ENCODE measurements at places on chromosomes 1 and 21.
A peak's percentile ranks its signal among the peaks of the same experiment; 100 is the strongest.

DNA sequence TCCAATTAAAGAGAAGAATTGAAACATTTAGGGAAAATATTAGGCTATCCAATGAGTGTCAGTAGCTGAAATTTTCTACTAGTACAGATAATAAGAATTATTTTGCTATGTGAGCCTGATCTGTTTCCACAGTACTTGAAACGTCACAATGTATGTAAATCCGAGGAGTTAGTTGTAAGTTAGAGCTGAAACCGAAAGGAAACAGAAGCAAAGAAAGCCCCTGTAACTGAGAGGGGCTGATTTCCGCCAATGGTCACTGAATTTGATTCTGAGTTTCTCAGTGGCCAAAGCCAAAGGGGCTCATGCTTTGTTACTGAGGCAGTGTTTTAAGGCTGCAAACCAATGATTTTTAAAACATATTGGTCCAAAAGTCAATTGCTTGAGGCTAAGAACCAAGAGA lies 168.3 kb upstream of the DUSP10 start:
- DNase-seq: no peak

DNA sequence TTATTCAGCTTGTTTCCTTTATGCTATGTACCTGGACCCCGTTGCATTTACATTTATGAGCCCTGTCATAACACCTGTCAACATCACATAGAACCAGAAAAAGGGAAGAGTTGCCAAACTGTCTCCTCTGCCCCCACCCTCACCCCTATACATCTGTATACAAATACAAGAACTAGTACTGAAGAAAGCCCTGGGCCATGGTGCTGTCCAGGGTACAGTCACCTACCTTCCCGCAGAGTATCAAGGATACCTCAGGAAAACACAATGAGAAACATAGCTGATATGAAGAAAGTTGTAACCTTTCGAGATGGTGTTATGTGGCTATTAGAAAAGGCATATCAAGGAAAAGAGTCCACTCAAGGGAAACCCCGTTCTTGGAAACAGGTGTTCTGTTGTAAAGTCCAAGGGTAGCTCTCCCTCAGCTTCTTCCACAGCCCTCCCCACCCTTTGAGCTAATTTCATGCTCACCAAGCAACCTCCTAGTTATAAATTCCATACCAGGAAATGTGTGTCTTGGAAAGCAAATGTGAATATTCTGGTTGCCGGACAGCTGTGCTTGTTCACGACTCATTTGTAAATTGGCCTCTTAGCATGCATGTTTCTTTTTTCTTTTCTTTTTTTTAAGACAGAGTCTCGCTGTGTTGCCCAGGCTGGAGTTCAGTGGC lies 16.7 kb upstream of the AVPR1B start:
- no peak for DNase-seq

- DNase-seq: no peak
Observed at GRCh38 chr1:155691992-155692528, 3.2 kb downstream of the DAP3 start.

DNA sequence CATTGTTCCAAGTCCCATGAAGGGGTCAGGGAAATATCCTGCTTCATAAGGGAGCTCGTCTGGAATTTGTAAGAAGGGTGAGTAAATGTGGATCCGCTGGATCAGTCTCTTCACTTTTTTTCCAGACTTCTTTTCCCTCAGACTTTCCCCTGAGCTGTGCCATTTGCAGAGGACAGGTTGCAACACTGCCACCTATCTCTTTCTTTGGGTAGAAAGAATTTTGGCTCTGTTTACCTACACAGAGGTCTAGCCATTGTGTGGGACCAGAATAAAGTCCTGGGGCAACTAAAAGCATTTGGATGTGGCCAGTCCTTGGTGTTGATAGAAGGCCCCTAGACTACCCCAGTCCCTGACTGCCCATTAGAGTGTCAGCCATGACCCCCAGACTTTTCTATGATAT lies 1146.7 kb upstream of the PRMT6 start:
- no peak for DNase-seq

GRCh38 chr1:3736131-3736561 lies 16.1 kb upstream of the CCDC27 start:
- no peak for DNase-seq

DNA sequence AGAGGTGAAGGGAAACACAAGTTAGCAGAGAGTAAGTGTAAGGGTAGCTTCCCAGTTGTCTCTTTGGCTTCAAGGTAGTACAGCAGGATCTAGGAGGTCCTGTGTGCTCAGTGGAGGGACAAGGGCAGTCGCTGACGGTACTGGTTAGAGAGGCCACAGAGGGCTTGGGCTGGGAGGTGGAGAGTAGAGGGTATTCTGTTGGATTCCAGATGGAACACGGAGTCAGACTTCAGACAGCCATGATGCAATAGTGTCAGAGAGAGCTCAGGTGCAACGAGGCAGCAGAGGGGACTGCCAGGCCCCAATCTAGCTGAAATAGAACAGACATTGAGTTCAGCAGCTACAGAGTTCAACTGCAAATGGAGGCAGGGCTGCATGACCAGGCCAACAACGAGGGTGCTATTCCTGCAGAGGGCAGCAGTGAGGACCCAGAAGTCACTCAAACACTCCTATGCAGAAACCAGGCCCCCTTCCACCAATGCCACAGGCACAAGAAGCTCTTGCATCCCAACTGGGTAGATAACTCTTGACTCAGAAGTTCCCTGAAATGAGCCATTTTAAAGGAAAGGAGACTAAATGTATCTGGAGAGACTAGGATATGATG lies 325.0 kb upstream of the ESRRG start:
- DNase-seq: no peak

GRCh38 chr1:200354243-200354642 lies 55.6 kb downstream of the ZNF281 start:
- no peak for DNase-seq

DNA sequence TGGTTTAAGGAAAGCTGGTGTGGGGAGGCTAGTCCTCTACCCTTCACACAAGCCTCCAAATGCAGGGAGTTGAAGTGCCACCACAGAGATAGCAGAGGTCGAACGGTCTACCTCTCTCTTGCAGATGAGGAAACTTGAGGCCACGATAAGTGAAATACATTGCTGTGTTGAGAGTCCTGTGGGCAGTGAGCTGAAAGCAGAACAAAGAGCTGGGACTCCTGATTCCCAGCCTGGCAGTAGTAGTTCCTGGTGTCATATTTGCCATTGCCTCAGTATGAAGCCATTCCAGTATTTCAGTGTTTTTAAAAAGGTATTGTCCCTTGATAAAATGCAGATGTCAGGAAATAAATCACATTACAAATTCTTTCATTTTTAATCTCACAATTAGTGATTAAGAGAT lies 28.6 kb downstream of the AK4 start:
- DNase-seq: no peak

- no peak for DNase-seq
Observed at GRCh38 chr21:25826652-25827051, 91.9 kb downstream of the GABPA start.

DNA sequence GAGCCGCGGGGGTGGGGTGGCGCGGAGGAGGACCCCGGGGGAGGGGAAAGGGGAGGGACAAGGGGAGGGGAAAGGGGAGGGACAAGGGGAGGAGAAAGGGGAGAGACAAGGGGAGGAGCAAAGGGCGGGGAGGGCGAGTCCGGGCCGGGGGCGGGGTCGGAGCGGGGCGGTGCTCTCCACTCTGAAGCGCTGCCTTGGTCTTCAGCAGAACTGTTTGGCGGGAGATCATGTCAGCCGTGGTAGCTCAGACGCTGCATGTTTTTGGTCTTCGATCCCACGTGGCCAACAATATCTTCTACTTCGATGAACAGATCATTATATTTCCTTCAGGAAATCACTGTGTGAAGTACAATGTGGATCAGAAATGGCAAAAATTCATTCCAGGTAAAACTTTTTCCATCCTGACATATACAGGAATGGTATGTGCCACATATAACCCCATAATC lies 420 bp downstream of the CFAP57 start:
- peak; percentile 69 for DNase-seq

- DNase-seq: no peak
Observed at GRCh38 chr1:1982379-1983232, 21.0 kb downstream of the CFAP74 start.

DNA sequence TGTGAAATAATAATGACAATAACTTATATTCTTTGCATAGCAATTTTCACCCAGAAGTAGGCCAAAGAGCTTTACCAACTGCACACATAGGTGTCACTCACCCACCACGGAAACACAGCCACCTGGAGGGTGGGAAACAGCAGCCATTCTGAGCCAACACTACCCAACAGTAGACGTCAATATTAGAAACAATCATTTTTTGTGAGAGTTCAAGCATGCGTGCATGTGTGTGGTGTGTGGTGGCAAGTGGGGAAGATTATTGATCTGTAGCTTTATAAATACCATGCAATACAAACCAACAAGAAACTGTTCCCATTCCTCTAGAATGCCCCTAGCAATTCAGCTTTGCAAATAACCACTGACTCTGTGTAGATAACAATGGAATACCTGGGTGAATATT lies 19.1 kb downstream of the PROX1 start:
- DNase-seq: no peak

All from stimulated activated CD4-positive, alpha-beta T cell treated with anti-CD3 and anti-CD28 coated beads, Interleukin-1b, Interleukin-23, amount 100 ng/mL, for 1 hour (primary cell).